Bone marrow (tissue), 2 donors: ENCODE measurements at places on chromosomes 12 and 14.

- no peak for DNase-seq
Measured at GRCh38 chr14:64515053-64515452, 10.5 kb downstream of the ZBTB1 start.

GRCh38 chr12:131056626-131057025 lies 102.9 kb downstream of the ADGRD1 start:
- DNase-seq, result no peak

GRCh38 chr14:103889313-103890051 lies 38.8 kb upstream of the TDRD9 start:
- DNase-seq, result no peak

- DNase-seq, result no peak
Measured at GRCh38 chr12:121366063-121366459, 13.8 kb upstream of the ANAPC5 start.

GRCh38 chr14:100010679-100011078 lies 54.5 kb upstream of the EVL start:
- DNase-seq, result no peak

DNA sequence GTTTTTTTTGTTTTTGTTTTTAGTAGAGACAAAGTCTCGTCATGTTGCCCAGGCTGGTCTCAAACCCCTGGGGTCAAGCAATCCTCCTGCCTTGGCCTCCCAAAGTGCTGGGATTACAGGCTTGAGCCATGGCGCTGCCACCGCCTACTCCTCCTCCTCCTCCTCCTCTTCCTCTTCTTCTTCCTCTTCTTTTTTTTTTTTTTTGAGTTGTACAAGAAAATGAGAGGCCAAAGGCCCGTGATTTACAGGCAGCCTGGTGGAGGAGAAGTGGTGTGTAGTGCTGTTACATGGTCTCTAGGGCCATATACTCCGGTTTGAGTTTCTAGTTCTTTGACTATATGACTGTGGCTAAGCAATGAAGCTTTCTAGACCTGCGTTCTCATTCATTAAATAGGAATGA lies 29.6 kb upstream of the SPPL3 start:
- DNase-seq, result no peak

DNA sequence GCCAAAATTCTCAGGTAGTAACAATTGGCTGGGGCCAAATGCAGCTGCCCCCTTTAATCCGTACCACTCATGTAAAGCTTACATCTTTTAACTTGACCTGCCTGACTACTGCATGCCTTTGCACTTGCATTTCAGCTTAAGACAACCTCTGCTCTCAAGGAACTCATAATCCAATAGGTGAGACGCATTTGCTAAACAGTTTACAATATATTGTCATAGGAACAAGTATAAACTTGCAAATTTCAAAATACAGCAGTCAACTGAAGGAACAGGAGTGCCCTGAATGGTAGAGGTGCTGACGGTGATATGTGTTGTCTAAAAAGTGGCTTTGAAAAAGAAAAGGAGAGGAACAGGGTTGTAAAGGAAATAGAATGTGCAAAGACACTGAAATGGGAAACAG lies 3.6 kb upstream of the BRMS1L start:
- no peak for DNase-seq

DNA sequence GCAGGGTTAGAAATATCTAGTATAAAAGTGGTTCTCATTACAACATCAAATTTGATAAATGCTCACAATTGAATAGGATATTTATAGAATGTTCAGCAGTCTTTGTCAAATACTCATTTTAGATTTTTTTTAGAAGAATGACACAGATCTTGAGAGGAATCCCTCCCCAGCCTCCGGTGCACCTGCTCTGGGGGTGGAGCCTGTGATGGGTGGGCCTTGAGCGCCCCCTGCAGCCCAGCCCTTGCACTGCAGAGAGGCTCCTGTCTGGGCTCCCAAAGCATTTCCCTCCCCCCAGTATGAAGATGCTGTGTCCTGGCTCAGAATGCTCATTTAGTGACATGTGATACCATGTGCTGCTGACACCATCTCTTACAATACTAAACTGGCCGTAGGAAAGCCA lies 792.3 kb downstream of the TMEM121 start:
- DNase-seq, result peak; percentile 22

DNA sequence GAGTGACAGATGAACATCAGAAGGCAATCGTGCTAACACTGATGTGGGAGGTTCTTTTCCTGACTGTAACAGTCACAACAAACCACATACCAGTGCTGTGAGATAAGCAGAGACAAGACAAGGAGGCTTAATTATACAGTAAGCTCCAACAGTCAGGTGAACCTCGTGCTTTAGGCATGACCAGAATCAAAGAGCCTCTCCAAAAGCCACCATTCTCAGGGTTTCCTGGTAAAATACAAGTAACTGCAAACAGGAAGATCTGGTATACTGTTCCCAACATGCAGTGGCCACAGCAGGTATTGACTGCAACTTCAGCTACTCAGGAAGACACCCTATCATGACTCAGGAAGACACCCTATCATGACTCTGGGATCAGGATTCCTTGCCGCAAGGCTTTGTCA lies 47.3 kb upstream of the GTF2A1 start:
- DNase-seq, result peak; percentile 12

GRCh38 chr14:100086361-100086760 lies 21.1 kb downstream of the EVL start:
- no peak for DNase-seq

DNA sequence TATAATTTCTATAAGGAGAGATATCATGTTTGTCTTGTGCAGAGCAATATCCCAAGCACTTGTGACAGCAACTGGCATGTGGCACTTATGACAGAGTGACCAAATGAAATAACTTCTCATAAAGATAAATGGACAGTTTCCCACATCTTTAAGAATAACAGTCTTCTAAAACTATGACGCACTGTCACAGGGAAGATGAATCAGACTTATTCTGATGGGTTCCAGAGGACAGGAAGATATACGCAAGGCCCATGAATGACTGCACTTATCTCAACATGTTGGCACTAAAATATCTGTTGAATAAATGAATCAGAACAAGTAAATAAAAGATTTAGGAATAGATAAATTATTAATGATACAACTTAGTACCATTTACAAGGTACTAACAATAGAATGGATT lies 465.8 kb upstream of the SYT1 start:
- no peak for DNase-seq

GRCh38 chr12:104463368-104463767 lies 6.6 kb downstream of the CHST11 start:
- no peak for DNase-seq

- DNase-seq, result no peak
Measured at GRCh38 chr14:55139696-55140509, 10.9 kb downstream of the LGALS3 start.

- no peak for DNase-seq
Measured at GRCh38 chr14:64217308-64217707, 76.9 kb downstream of the ESR2 start.

GRCh38 chr12:25644979-25645378 lies 91.9 kb upstream of the LMNTD1 start:
- no peak for DNase-seq

GRCh38 chr12:104049278-104049902 lies 597 bp downstream of the GLT8D2 start:
- DNase-seq, result no peak

GRCh38 chr12:93318720-93319522 lies 58.8 kb upstream of the NUDT4 start:
- no peak for DNase-seq

- DNase-seq, result no peak
Measured at GRCh38 chr14:24360281-24360680, 7.7 kb upstream of the NFATC4 start.

DNA sequence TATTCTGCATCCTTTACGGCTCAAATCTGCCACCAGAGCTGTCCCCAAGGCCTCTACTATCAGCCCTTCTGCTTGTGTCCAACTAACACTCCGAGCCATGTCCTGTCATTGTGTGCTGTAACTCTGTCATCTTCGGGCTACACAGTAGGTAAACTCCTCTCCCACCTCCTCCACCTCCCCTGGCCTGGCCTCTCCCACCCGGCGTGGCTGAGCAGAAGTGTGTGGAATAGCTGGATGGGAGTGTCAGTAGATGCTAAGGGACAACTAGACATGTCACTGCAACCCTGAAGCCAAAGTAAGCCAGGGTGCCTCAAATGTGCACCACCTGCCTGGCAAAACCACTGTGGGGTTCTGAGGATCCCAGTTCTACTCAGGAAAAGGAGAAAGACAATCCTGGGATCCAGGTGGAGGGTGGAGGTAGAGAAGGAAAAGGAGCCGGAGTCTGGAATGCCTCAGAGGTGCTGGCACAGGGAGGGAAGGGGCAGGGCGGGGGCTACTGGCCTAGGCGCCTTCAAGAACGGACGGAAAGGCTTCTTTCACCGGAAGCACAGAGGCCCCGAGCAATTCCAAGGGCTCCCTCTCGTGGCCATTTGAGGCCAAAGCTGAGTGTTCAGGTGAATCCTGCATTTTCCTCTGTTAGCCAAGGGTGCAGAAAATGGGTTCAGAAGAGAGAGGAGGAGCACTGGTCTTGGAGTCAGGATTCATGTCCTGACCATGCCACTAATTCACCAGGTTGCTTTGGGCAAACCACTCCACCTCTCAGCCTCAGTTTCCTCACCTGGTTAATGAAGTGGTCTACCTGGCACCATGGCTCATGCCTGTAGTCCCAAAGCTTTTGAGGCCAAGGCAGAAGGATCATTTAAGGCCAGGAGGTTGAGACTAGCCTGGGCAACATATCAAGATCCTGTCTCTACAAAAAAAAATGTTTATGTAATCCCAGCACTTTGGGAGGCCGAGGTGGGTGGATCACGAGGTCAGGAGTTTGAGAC lies 20.5 kb upstream of the FAM181A start:
- no peak for DNase-seq

DNA sequence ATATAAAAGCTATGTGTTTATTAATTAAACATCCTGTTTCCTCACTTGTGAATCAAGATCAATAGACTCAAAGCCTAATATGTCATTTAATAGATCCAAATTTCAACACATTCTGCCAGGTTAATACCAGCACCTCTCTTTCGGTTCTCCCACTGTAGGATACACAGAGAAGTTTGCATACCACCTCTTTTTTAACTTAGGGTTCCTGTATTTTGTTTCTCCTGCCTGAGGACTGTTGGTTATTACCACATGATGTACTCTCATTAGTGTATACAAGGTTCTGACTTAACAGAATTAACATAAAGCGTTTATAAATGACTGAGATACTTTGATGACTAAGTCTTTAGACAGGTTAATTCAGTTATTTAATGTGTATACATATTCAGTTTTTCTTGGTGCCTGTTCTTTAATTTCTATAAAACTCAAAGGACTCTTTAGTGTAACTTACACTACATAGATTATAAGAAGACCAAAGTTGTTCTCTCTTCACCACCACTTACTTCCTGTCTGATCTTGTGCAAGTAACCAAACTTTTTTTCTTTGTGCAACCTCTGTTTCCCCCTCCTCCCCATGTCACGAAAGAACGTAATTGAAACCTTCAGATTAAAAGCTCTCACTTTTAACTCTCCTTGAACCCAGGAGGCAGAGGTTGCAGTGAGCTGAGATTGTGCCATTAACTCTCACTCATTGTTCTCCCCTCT lies 89.8 kb upstream of the DNM1L start:
- DNase-seq, result peak; percentile 74

DNA sequence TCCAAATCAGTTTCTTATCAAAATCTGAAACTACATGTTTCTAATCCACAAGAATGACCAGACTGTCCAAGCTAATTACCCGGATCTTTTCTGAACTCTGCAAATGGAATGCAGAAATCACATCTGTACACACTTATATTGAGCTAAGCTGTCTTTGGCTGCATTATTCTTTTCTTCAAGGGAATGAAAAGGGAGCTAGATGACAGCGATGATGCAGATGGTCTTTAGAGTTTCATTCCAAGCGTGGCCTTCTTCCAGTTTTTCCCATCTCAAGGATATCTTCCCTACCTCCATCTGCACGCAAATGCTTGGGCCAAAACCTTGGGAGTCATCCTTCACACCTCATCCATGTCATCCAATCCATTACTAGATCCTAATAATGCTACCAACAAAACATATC lies 12.6 kb downstream of the KCNH5 start:
- no peak for DNase-seq

- no peak for DNase-seq
Measured at GRCh38 chr12:118033902-118034301, 17.4 kb downstream of the RFC5 start.

- DNase-seq, result no peak
Measured at GRCh38 chr12:50934371-50934851, 17.9 kb upstream of the HIGD1C start.

DNA sequence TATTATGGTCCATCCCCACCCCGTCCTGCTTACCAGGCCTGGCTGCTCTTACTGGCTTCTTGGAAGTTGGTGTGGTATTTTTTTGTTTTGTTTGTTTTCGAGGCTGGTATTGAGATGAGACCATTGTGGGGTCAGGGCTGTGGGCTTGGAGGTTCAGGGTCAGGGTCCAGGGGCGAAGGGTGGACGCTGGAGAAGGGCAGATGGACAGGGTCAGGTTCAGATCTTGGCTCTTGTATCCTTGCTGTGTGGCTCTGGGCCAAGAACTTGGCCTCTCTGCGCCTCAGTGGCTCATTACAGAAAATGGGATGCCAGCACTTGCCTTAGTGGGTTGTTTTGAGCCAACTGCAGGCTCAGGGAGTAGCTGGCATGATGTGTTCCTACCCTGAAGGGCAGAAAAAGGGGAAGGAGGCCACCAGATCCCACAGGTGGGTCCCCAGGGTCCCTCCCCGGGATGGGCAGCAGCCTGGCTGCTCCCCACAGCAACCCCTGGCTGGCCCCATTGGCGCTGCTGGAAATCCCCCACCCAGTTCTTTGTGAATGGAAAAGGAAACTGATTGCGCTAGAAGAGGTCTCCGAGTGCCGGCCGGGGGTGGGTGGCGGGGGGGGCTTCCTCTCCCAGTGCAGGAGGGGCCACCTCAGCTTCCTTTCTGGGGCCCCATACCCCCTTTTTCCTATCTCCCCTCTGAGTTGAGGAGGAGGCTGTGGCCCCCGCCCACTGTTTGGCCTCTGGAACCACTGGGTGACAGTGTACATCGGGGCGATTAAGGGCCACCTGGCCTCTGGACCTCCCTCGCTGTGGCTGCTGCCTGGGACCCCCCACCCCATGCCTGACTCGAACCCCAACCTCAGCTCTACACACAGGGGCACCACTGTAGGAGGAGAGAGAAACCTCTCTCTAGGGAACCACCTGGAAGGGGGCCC lies 25.0 kb downstream of the SH2B3 start:
- DNase-seq, result no peak

DNA sequence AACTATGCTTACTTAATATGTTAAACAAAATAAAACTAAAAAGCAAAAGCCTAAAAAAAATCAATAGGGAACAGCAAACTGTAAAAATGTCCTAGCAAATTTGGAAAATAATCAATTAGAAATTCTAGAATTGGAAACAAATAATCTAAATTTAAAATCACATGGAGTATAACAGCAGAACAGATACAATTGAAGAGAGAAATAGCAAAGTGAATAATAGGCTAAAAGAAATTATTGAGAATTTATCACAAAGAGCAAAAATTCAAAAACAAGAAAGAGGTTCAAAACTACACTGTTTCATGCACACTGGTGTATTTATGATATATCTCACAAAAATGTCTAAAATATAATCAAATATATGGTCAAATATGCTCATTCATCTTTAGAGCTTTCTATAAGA lies 231.9 kb downstream of the GPHN start:
- no peak for DNase-seq

GRCh38 chr12:53972152-53972702 lies 699 bp upstream of the HOXC11 start:
- no peak for DNase-seq
